ENCODE measurements at places on chromosomes 4 and X. TPM values are rescaled to one million over a fixed set of nuclear protein-coding genes. Genes with fewer than 3 reads are reported as not detected.

The KCTD8 gene
- 0.12 TPM for total RNA-seq

The CT83 gene
- not detected for total RNA-seq

The AADAT gene
- 5.5 TPM for total RNA-seq

The IBSP gene
- not detected for total RNA-seq

The VSIG4 gene
- 80.5 TPM for total RNA-seq

The CRMP1 gene
- 0.58 TPM for total RNA-seq

- no peak for DNase-seq
These were observed 103.4 kb upstream of the PDLIM3 start for GRCh38 chr4:185638548-185639301.

DNA sequence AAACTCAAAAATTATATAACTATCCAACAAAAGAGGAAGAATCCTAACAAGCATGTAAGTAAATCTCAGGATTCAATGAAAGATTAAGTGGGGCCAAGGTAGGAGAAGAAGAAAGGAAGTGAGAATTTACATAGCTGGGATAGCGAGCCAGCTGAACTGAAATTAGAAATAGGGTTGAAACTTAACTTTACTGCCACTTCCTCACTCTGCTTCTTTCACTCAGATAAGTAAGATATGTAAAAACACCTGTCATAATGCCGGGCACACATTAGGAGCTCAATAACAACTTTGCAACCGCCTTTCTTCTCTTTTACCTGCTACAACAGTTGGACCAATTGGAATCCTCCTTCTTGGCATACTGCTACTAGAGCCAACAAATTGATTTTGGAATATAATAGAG is 129.4 kb downstream of the CNKSR2 start:
- no peak for DNase-seq

- DNase-seq, result no peak
These were observed at the start of gene PWWP3B for GRCh38 chrX:106168107-106168506. Gene PWWP3B, plus strand, starts transcription at chrX:106168305. Its CDS starts 37,128 bp downstream, at chrX:106205433.
